B cell (primary cell): ENCODE measurements at places on chromosomes 1 and 21. TPM values are rescaled to one million over a fixed set of nuclear protein-coding genes. Genes with fewer than 3 reads are reported as not detected.
A peak's percentile ranks its signal among the peaks of the same experiment; 100 is the strongest.

GRCh38 chr1:160795951-160796383, at the start of gene LY9:
TSS of gene LY9 (plus strand) at chr1:160796174. CDS start at chr1:160796188, 14 bp downstream.
- peaks cover 16% of the 10 kb centered on the region for H3K36me3 ChIP-seq
- H3K27me3 ChIP-seq: no peaks in the 10 kb centered on the region
- H3K27ac ChIP-seq: peak within 1 kb of the TSS; percentile 95
- DNase-seq: peak; percentile 96
- peaks cover 62% of the 10 kb centered on the region for H3K4me1 ChIP-seq
- H3K4me3 ChIP-seq: peak within 1 kb of the TSS; percentile 63

ADGRL4 gene
- not detected in 2 replicates for polyA plus RNA-seq

DNA sequence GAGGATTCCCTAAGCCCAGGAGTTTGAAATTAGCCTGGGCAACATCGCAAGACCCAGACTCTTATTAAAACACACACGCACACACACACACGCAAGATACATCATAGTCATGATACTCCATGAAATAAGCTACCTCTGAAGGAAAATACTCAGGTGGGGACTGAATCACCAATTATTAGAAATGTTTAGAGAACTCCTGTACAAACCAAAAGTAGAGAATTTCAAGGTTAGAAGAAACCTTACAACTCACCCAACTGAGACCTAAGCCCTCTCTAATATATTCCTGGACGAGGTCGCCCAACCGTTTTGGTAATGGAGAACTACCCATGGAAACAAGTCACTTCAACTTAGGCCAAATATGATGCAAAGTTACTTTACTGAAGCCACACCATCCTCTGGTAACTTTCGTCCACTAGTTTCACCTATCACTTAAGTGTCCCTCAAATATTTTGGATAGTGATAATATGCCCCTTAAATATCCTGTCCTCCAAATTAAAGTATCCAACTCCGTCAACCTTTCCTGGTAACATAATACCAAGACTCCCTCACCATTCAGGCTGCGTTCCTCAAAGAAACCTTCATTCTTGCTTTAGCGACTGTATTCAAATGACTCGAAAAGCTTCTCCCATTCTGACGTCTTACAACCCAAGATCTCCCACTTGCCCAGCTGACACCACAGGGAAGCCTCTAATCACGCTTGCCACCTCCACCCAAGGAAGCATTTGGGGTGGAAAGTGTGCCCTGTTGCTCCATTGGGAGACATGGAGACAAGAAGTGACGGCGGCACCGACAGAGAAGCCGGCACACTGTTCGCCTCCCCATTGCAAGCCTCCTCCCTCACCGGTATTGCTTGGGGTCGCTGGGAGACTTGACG, 856 bp downstream of the NRDC start:
- peaks cover 21% of the 10 kb centered on the region for H3K4me1 ChIP-seq
- no peak for DNase-seq
- no peaks in the 10 kb centered on the region for H3K36me3 ChIP-seq
- peak overlapping the region; percentile 80 for H3K27ac ChIP-seq
- peak overlapping the region; percentile 99 for H3K4me3 ChIP-seq
- no peaks in the 10 kb centered on the region for H3K27me3 ChIP-seq

S100A10 gene
- polyA plus RNA-seq: 29.9 and 38.0 TPM in 2 replicates

- peak overlapping the region; percentile 48 for H3K4me3 ChIP-seq
- H3K27me3 ChIP-seq: no peaks in the 10 kb centered on the region
- no peaks in the 10 kb centered on the region for H3K36me3 ChIP-seq
- no peak for DNase-seq
Observed at GRCh38 chr1:231422798-231423309, 767 bp upstream of the EGLN1 start.

DNA sequence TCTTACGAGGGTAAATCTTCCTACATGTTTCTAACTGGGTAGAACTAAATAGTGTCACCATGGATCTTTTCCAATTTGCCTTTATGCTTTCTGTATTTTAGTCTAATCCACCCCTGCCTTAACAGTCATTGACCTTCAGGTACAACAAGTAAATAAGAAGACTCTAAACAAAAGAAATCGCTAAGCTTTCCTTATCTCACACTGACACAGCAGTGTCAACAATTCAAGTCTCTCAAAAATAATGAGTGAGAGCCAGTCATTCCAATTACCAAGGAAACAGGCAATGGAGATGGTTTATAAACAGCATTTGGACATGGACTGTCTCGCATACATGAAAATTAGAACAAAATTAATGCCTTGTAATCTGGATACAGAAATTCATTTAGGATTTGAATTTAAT, 365.8 kb downstream of the VAV3 start:
- DNase-seq: no peak
- H3K27ac ChIP-seq: no peak overlapping the region
- no peaks in the 10 kb centered on the region for H3K4me1 ChIP-seq
- H3K4me3 ChIP-seq: no peak overlapping the region
- no peaks in the 10 kb centered on the region for H3K27me3 ChIP-seq

GRCh38 chr1:207962716-207963426, 51.9 kb upstream of the CD34 start:
- H3K27me3 ChIP-seq: peaks cover 14% of the 10 kb centered on the region
- H3K4me1 ChIP-seq: peaks cover 22% of the 10 kb centered on the region
- no peaks in the 10 kb centered on the region for H3K36me3 ChIP-seq
- H3K27ac ChIP-seq: peak overlapping the region; percentile 27
- DNase-seq: no peak

GRCh38 chr1:97572561-97572960, 348.3 kb downstream of the DPYD start:
- no peaks in the 10 kb centered on the region for H3K27me3 ChIP-seq
- DNase-seq: no peak
- H3K36me3 ChIP-seq: no peaks in the 10 kb centered on the region

S100A8 gene
- 8.9 and 16.7 TPM in 2 replicates for polyA plus RNA-seq

- H3K27me3 ChIP-seq: no peaks in the 10 kb centered on the region
- H3K4me3 ChIP-seq: no peak overlapping the region
- H3K36me3 ChIP-seq: peaks cover 83% of the 10 kb centered on the region
- DNase-seq: no peak
- no peak overlapping the region for H3K27ac ChIP-seq
- no peaks in the 10 kb centered on the region for H3K4me1 ChIP-seq
Observed at GRCh38 chr1:230913496-230913895, 45.2 kb upstream of the C1orf198 start.

FOXO6 gene
- polyA plus RNA-seq: 0.06 and 0.50 TPM in 2 replicates

SLC6A17 gene
- polyA plus RNA-seq: not detected in 2 replicates

DNA sequence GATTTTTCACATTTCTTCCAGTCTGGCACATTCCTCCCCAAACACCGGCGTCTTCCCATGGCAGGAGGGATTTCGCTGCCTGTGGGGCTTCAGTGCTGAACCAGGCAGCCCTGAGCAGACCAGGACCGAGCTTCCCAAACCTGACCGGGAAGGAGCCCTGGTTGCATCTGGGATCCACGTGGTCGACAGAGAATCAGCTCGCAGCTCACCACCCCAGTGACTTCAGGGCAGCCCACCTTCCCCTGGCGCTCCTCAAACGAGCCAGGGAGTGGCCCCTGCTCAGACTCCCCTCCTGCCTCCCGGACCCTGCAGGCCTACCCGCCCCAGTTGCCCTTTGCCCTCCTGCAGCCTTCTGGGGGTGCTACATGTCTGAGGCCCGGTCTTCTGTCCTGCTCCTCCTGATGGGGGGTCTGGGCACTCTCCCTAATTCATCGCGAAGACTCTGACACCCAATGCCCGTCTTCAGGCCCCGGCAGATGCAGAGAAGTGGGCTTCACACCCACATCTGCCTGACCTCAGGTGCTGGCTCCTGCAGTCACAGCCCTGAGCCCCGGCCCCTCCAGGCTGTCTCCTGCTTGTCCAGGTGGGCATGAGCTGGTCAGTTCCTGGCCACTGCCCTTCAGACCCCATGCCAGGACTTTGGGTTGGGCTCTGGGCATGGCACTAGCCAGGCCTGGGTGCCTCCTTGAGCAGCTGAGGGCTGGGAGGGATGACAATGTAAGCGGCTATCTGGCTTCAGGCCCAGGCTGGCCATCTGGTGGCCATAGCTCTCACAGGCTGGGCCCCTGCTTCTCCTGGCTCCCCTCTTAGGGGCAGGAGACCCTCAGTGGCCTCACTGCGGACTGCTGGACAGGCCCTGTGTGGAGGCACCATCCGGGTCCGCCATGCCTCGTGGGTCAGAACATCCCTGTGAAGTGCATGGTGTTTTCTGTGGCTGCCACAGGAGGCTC, 26.1 kb upstream of the PRSS38 start:
- no peaks in the 10 kb centered on the region for H3K36me3 ChIP-seq
- no peaks in the 10 kb centered on the region for H3K27me3 ChIP-seq
- H3K4me1 ChIP-seq: peaks cover 26% of the 10 kb centered on the region
- peak overlapping the region; percentile 66 for H3K4me3 ChIP-seq

GRCh38 chr1:115293899-115294298, 44.1 kb downstream of the NGF start:
- DNase-seq: no peak
- no peaks in the 10 kb centered on the region for H3K36me3 ChIP-seq
- no peaks in the 10 kb centered on the region for H3K4me1 ChIP-seq
- H3K4me3 ChIP-seq: no peak overlapping the region
- peaks cover 5% of the 10 kb centered on the region for H3K27me3 ChIP-seq

RHEX gene
- 0.45 and 1.8 TPM in 2 replicates for polyA plus RNA-seq

H3-3A gene
- 306 and 349 TPM in 2 replicates for polyA plus RNA-seq

DNA sequence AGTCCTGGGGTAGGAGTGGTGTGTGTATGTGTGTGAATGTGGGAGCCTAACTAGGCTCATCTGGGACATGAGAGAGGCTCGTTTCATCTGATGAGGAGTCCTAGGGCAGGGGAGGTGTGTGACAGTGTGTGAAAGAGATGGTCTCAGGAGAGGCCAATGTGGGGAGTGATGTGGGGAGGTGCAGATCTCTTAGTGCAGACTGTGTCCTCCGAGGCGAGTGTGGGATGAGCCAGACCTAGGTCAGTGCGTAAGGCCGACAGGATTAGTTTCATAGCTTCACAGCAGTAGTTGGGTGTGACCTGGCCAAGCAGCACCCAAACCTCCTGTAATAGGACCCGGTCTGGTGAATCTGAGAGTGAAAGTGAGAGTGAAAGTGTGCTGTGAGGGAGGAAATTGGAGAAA, 94.7 kb downstream of the LIPI start:
- no peaks in the 10 kb centered on the region for H3K27me3 ChIP-seq
- H3K36me3 ChIP-seq: no peaks in the 10 kb centered on the region
- peaks cover 25% of the 10 kb centered on the region for H3K4me1 ChIP-seq
- peak; percentile 67 for DNase-seq

ARHGAP29 gene
- polyA plus RNA-seq: not detected in 2 replicates
